COLO829 (cell line): ENCODE measurements at places on chromosomes 2 and 18.
A peak's percentile ranks its signal among the peaks of the same experiment; 100 is the strongest.

- peak; percentile 42 for DNase-seq
These were observed 612.1 kb downstream of the KCNJ3 start for GRCh38 chr2:155310589-155310988.

GRCh38 chr2:12335995-12336394 lies 380.7 kb upstream of the TRIB2 start:
- DNase-seq = no peak

- DNase-seq = no peak
These were observed 16.8 kb upstream of the SMAD4 start for GRCh38 chr18:51013259-51013658.

DNA sequence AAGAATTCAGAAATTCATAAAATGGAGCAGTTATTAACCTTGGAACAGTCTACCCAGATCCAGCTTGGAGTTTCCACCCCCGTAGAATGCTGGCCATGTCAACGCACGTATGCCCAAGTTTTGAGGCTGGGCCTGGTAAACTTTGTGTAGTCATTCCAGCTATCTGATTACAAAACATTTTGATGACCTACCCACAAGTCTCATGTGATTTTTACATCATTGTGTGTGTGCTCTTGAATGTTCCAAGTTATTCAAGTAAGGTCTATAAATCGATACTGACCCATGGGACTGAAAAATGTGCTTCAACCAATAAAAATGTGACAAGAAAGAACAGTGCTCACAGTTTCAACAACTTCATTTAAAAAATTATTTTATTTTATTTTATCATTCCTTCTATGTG lies 32.5 kb upstream of the ICOS start:
- no peak for DNase-seq

- no peak for DNase-seq
These were observed 18.6 kb downstream of the CAPN10 start for GRCh38 chr2:240604939-240605716.

DNA sequence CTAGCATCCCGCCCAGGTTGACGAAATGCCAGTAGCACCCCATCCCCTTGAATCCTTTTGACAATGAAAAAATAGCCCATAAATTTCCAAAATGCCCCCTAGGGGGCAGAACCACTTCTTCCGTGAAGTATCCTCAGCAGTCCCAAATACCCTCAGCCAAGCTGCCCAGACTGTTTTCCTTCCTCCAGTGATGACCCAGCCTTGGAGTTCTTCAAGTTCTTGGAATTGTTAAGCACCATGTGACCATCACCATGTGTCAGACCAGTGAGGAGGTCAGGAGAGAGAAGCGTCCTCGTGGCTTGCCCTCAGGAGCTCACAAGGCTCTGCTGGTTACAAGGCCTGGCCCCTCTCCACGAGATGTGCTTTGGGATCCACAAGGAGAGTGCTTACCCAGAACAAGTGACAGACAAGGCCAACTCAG lies 1.4 kb upstream of the SLC23A3 start:
- DNase-seq = peak; percentile 58

- no peak for DNase-seq
These were observed 41.8 kb downstream of the INPP4A start for GRCh38 chr2:98486374-98486981.

DNA sequence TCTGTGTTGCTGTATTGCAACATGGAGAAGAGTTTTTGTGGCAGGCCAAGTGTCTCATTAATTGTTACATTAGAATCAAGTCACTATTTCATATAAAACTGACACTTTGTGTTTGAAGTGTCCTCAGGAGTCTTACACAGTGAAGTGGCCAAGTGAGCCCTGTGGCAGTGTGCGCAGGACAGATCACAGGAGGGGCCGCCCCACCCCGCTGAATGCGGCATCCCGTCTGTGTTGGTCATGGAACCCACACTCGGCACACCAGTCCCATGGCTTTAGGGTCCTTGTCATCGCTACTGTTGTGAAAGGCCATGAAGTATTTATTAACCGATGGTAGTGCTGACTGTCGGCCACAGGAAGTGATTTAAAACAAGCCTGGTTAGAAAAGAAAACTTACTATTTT lies 144.7 kb upstream of the NFATC1 start:
- no peak for DNase-seq

DNA sequence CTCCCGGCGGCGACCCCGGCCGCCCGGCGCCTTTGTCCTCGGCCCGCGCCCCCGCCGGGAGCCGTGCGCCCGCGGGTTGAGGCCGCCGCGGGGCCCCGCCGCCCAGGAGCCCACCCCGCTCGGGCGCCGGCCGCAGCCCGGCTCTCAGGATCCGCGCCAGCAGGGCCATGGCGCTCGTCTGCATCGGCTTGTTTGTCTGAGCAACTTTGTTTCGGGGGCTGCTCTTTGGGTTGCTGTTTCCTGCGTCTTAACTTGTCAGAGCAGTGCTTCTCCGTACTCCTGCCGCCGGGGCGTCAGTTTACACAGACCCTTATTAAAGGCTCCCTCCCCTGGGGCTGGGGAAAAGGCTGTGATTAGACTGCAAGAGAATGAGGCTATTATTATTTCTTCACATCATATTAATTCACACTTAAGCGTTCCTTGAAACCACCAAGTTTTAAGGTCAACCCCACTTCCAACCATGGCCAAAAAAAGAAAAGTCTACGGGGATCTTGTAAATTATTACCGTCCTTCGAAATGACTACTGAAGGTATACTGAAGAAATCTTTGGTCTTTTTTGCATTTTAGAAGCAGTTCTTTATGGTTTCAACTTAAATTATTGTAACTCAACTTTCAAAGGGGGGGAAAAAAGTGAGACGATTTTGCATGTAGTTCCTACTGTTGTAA lies at the start of gene CYP27C1:
TSS of gene CYP27C1 (minus strand) at position 198 of the 666 bp plus-strand sequence. CDS start at position 169, 29 bp downstream.
- DNase-seq = no peak

DNA sequence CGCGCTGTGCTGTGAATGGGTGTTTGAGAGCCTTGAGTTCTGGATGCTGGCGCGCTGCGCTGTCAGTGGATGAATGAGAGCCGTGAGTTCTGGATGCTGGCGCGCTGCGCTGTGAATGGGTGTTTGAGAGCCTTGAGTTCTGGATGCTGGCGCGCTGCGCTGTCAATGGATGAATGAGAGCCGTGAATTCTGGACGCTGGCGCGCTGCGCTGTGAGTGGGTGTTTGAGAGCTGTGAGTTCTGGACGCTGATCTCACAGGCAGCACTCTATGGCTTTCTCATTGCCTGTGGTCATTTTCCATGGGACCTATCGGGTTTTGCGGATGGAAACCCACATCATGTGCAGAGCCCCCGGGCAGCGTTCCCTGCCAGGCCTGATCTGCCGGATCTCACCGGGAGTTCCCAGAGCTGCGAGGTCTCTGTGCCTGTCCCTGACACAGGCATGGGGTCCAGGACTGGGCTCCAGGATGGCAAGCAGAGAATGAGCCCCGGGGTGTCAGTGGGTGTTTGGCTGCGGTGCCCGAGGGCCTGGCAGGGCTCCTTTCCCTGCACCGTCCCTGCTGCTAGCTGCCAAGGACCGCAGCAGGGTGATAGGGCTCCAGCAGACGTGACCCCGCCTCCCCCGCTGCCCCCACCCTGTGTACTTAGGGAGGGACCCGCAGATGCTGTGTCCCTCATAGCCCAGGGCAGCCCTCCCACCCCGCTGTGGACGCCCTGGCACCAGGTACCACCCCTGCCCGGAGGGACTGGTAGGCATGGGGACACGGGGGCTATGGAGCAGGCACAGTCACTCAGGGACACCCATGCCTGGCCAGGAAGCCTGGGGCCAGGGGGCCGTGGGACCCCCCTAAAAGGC lies 9.7 kb downstream of the PDCD1 start:
- DNase-seq = no peak

DNA sequence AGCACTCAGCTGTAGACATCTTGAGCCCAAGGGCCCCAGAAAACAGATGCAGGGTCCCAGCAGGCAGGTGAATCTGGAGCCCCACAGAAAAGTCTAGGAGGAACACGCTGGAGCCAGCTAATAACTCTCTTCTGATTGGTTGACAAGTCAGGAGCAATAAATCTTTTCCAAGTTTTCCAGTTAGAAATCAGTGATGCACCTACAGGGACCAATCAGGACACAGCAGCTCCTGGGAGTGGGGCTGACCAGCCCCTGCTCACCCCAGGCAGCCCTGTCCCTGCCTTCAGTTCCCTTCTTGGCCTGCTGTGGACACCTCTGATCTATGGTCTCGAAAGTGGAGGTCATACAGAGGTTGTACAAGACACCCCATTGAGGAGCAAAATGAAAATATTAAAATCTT lies 75.7 kb downstream of the KCNF1 start:
- DNase-seq = no peak

DNA sequence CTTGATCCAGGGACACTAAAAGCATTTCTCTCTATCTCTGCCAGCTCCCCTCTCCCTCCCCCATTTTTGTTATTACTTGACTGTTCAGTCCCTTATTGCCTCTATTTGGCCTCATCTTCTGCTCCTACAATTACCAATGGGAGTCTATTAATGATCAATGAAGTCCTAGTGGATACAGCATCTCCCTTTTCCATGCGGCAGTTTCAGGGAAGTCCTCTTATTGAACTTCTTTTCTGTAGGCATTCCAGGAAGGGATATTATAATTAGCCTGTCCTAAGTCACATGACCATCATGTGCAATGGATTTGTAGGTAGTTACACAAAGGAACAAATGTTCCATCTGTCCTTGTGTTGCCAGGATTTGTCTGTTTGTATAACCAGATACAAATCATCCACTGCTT lies 495.1 kb upstream of the CNTNAP5 start:
- DNase-seq = no peak

GRCh38 chr2:224407241-224407701 lies 5.4 kb upstream of the FAM124B start:
- DNase-seq = no peak

DNA sequence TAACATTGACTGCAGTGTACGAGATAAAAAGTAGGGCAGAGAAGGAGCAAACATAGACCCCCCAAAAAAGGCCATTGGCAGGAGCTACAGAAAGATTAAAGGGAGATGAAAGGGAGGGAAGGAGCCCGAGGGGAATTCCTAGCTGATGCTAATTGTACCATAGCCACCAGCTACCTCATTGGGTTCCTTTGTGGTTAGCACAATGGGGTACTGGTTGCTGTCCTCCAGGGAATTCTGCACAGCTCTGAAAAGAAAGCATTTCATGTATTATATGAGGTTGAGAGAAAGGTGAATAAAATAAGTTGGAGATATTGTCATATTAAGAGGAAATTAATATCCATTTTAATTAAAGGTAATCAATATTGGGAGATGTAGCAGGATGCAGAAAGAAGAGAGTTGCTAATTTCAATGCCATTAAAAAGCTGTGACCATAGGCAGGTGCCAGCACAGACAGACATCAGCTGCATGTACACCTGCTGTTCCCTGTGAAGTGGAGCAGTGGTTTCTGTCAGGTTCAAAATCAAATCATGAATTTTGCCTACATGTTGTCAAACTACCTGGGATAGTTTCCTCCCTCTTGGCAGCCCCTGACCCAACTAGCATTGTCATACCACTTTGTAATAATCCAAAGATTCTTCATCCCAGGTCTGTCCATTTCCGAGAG lies 185.4 kb upstream of the DLGAP1 start:
- no peak for DNase-seq

DNA sequence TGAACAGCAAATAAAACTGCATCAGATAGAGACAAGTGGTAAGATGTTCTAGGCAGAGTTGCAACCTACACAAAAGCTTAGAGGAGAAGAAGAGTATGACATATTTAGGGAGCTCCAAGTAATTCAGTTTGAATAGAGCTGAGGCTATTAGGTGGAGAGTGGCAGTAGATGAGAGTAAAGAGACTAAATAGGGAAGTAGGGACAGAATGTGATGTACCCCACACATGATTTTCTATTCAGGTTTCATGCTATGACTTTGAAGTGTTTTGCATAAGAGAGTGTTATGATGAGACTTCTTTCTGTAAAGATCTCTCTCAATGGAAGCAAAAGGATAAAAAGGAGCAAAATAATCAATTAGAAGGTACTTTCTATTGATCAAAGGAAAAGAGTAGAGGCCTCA lies 206.8 kb upstream of the ERBB4 start:
- no peak for DNase-seq

DNA sequence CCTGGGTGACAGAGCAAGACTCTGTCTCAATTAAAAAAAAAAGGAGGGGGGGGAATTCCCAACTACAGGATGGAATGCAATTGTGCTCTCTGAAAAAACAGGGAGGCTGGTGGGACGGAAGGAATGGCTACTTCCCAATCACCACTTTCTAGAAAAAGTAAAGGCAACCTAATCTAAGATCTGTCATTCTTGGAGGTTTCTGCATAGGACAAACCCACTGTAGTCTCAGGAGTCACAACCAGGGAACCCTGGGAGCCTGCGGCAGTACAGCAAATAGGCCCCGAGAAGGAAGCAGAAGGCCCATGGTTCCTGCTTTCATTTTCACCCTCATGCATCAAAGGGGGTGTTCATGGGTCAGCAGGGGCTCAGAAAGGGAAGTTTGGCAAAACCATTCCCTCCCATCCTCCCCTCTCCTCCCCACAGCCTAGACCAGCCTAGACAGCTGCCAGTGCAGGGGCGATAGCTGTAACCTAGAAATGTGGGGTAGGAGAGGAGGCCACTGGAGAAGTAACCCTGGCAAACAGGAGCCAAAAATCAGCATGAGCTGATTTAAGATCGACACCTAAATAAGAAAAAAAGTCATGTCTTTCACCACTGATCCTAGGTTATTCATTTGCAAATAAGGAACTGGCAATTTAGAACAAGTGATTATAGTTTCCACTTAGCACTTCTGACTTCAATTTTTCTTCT lies 48.0 kb downstream of the TRABD2A start:
- no peak for DNase-seq

- no peak for DNase-seq
These were observed 778.3 kb upstream of the CDH7 start for GRCh38 chr18:64972545-64972944.

GRCh38 chr2:59803586-59803985 lies 749.9 kb downstream of the BCL11A start:
- DNase-seq = no peak

- DNase-seq = no peak
These were observed 874.1 kb upstream of the LRATD1 start for GRCh38 chr2:13758412-13758811.

- no peak for DNase-seq
These were observed 38.3 kb upstream of the EPB41L3 start for GRCh38 chr18:5582076-5582475.

GRCh38 chr2:181642086-181642485 lies 14.8 kb downstream of the CERKL start:
- DNase-seq = no peak

DNA sequence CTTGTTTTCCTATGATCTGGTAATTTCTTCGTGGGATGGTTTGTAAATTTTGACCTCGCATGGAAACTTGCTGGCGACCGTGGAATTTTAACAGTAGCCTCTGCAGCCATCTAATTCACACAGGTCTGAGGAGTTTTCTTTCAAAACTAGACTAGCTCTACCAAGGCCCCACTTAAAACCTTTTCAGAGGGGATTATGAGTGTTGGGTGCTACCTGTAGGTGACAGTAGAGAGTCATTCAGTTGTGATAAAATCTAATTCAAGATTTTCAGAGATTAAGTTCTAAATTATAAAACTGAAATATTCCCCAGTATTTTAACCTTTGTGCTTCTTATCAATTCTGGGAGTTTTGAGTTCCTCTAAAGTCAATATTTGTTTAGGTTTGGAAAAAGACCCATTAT lies 31.0 kb downstream of the THSD7B start:
- DNase-seq = no peak

DNA sequence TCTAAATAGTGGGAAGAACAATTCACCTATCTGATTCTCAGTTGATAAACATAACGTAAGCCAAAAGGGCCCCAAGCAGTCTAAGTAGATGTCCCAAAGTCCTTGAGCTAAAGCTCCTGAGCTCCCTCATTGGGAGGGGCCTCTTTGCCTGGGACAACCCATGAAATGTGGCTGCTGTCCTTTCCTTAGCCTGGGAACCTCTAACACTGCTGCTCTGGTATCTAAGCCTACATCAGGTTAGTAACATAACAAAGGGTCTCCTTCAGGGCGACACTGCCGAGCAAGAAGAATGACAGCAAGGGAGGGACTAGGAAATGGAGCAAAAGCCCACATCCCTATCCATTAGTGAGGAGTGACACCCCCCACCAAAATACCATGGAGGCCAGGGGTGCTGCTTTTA lies 98.3 kb downstream of the MAPRE2 start:
- DNase-seq = no peak
